Stimulated activated CD4-positive, alpha-beta T cell treated with anti-CD3 and anti-CD28 coated beads, Interleukin-2, amount 100 ng/mL, for 4 hours (primary cell): ENCODE measurements at places on chromosomes 4 and X.

DNA sequence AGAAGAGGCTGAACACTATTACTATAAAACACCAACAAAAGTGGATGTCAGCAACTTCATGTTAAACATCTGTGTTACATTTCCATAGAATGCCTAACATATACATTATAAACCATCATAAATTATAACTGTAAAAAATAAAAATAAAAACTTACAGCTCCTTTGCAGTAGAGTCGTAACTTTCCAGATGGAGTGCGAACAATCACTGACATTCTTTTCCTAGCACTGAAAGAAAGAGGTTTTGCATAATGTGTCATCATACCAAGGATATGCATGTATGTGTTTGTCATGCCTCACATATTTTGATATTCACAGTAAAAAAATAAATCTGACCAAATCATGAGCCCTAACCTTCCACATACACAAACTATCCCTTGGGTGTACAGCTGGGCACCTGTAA is 113.1 kb downstream of the ATP8A1 start:
- no peak for DNase-seq

DNA sequence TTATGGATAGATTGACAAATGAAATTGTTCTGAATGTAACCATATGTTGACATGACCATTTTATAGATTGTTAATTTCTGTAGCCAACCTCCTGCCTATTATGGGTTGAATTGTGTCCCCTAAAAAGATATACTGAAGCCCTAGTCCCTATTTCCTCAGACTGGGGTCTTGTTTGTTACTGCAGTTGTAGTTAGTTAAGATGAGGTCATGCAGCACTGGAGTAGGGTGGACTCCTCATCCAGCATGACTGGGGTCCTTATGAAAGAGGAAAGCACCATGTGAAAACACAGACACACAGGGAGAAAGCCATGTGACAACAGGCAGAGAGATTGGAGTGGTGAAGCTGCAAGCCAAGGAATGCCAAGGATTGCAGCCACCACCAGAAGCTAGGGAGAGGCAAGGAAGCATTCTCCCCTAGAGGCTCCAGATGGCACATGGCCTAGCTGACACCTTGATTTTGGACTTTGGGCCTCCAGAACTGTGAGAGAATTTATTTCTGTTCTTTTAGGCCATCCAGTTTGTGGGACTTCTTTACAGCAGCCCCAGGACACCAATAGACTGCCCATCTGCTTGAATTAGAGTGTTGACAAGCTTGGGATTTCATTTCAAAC is 14.0 kb downstream of the MTM1 start:
- DNase-seq = no peak

GRCh38 chr4:8085491-8086117 is 73.0 kb downstream of the ABLIM2 start:
- no peak for DNase-seq

DNA sequence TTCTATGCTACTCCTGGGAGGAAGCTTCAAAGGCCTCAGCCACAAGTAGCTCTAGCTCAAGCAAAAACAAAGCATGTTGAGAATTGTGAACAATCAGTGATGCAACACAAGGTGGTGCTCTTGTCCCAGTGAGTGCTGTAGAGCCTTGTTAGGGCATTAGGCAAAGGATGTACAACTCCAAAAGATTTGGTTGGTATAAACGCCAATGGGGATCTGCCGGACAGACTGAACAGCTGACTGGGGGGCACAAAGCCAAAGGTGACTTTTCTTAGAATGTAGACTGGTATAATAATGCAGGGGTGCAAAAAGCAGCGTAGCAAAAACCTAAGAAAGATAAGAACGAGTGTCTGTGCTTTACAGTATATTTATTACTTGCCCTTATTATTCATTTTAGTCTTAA is 62.6 kb upstream of the ALB start:
- no peak for DNase-seq

- DNase-seq = no peak
Measured at GRCh38 chr4:56619160-56619559, 61.9 kb downstream of the HOPX start.

GRCh38 chr4:157005193-157005592 is 33.6 kb upstream of the PDGFC start:
- no peak for DNase-seq
